Left renal cortex interstitium (tissue), 4 donors: ENCODE measurements at places on chromosomes 1 and 21. TPM values are rescaled to one million over a fixed set of nuclear protein-coding genes. Genes with fewer than 3 reads are reported as not detected.

GRCh38 chr1:178024504-178024903, 54.6 kb upstream of the SEC16B start:
- DNase-seq: no peak

GRCh38 chr1:208278638-208279037, 34.5 kb upstream of the PLXNA2 start:
- DNase-seq: no peak

DNA sequence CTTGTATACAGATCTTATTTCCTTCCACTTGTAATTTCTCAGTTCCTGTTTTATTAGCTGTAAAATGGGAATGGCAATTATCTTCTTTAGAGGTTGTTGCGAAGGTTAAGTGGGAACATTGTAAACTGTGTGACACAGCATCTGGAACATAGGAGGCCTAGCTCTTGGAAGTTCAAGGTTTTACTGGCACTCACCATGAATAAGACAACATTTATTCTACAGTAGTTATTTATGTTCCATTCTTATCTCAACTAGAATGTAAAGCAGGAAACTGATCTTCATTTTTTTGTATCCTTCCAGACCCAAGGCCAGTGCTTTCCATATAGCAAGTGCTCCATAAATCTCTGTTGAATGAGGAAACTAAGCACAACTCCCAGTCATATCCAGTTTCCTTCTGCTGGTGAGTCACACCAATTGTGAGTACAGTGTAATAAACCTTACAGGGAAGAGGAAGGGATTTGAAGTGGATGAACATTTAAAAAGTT, 1.4 kb downstream of the BCL10 start:
- no peak for DNase-seq

DNA sequence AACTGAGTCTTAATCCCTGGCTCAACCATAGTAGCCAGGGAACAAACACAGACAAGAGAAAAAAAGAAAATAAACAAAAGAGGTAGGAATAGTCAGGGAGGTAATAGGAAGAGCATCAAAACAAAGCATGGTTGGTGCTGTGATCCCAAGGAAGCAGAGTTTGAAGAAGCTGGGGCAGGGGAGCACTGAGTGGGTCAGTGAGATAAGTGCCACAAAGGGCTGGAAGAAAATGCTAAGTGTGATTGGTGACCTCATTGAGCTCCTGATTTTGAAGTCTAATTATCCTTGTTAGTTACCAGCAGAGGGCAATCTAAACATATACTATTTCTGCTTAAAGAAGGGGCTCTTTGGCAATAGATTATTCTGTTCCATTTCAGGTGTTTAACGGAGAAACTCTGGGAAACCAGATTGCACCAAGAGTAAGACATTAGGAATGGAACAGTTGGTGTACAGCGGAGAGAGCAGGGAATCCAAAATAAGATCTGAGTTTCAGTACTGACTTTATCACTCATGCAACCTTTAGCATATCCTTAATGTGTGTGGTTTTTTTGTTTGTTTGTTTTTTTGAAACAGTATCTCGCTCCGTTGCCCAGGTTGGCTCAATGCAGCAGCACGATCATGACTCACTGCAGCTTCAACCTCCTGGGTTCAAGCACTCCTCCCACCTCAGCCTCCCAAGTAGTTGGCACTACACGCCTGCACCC, 30.7 kb upstream of the KIAA1614 start:
- peak; percentile 18 for DNase-seq

DNA sequence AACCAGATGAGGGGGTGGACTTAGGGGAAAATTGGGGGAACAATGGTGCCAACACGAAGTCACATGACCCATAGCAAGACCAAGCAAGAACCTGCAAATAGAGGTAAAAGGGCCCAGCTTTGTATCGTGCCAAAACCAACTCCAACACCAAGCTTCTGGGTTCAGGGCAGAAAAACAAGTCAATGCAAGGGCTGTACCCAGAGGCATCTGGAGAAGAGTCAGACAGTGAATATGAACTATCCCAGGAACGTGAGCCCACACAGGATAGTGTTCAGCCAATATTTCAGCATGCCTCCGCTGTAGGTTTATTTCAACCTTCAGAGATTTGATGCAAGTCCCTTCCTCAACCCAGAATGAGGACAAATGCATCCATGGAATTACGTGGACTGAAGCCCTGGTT, 15.0 kb upstream of the ZMYM6 start:
- no peak for DNase-seq

DNA sequence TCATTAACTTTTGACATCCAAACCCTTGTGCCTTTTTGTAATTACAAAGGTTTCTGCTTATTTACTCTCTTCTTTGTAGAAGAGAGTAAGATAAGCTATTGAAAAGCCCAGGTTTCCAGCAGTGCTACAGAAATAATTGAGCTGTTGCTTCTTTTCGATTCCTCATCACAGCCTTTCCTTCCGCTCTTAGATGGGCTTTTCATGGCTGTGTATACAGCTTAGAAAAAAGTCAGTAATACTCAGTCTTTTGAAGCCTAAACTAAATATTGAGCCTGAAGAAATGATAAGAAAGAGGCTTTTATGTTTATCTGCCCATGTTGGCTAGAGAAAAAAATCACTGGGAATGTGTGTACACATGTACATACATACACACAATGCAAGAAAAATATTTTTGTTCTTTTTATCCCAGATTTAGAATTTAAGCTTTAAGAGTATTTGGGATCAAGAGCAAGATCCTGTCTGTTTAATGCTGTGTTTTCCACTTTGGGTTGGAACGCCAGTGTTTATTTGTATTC, 172.4 kb downstream of the VPS13D start:
- no peak for DNase-seq

Gene STX12
- polyA plus RNA-seq: 41.7 TPM

Gene FAM151A
- 25.1 TPM for polyA plus RNA-seq

DNA sequence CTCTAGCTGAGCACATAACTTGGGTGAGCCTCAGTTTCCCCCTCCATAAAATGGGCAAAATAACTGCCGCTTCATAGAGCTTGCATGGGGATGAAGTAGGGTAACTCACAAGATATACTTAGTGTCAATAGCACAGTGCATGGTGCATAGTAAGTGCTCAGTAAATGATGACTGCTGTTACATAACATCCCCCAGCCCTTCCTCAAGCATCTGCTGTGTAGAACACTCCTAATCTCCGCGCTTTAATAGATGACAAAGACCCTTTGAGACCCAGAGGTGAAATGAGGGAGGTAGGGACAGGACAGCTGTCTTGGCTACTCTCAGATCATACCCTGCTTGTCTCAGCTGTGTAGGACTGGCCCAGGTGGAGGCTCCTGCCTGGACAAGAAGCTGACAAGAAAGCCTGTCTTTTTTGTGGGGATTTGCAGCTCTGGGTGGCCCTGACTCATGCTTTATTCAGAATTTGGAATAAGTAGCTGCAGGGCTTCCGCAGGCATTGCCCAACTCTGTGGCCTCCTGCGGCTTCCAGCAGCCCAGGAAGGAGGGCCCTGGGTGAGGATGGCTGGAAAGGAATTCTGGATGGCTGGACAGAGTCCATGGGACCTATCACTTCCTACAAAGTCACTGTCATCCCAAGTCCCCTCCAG, 20.7 kb upstream of the PADI4 start:
- no peak for DNase-seq

DNA sequence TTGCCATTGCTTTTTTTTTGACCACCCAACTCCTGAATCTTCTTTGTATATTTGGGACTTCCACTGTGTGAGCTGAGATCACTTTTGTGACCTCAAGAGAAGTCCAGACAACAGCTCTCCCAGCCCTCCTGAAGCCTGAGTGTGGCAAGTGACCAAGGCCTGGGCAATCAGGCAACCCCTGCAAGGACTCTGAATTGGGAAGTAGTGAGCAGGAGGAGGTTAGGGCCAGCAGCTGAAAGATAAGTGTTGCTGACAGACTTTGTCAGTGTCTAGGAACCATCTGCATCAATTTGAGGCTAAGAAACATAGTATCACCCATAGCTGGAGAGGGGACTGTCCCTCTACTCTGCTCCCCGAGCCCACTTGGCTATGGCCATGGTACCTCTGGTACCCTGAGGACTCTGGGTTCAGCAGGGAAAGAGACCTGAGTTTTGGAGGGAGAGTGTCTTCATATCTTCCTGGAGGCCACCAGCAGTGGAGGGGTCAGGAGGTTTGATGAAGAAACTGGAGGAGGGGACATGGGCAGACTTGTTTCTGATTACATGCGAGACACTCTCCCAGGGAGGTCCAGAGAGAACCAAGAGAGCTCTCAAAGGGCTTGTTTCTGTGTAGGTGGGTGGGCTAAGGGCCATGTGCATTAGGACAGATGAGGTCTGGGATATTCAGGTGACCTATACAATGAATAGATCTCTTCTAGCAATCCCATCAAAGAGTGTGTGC, 147.0 kb upstream of the DNAH14 start:
- no peak for DNase-seq

Gene RPTN
- polyA plus RNA-seq: not detected

- no peak for DNase-seq
Measured at GRCh38 chr1:11858613-11858967, at the start of gene NPPB. Gene NPPB, minus strand, starts transcription at chr1:11858945. Its CDS starts 112 bp downstream, at chr1:11858833.

DNA sequence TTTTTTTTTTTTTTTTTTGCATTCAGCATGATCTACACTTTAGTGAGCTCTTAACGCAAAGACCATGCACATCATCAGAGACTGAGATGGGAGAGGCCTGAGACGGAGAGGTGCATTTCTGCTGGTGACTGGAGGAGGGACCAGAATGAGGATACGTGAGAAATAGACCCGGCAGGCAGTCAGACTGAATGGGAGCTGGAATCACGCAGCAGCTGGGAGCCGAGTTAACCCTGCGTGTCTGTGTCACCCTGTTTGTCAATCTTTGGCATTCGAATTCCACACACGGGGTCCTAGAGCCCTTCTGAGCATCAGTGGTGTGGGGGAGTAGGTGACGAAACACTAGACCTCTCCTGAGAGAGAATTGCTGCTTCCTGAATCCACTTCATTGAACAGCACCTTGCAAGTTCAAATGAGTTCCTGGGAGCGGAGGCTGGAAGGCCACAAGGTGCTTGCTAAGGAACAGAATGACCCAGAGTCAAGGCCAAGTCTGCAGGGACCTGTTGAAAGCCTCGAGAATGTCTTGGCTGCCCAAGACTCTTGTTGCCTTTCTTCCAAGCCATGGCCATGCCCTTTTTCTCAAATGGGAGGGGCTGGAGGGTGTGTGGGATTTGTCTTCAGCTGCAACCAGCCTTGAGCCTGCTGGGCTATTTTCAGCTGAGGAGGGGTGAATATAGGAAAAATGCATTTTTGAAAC, 123.3 kb downstream of the CNIH3 start:
- DNase-seq: no peak

Gene RGS4
- polyA plus RNA-seq: 13.2 TPM

DNA sequence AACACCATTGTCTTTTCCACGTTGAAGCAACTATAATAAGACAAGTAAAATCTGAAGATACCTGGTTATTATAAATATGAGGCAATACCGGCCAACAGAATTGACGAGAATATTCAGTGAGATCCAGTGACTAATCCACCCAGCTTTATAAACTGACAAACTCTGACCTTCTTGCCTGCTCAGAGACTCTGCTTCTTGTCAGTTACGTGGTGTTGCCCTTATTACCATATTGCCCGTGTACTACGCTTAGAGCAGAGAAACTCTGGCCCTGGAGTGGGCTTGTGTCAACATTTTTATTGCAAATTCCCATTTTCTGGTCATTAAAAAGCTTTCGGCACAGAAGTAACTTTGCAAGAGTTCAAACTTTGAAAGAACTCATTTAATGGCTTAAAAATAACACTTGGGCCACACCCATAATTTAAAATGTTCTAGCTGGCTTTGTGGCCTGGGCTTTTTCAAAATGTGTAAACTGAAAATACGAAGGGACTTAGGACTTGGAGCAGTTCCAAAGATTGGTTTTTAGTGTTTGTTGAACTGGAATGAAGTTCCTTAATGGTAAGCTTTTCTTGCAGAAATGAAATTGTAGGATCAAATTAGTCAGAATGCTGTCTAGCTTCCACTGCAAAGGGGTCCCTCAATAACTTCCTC, 266.2 kb downstream of the LMO4 start:
- DNase-seq: no peak

DNA sequence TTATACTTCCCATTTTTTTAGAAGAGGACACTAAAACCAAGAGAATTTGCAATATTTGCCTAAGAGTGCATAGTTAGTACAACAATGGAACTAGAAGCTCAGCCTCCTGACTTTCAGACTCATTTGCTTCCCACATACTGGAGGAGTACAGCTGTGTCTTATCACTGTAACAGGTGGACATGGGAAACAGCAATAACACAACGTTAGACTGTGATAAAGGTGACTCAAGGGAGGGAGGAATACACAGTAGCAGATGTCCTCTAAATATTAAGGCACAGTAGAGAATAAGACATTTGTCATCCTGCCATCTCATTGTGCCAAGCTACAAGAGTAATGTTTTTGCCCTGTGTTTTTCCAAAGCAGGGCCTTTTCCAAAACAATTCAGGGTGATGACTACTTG, 55.4 kb upstream of the JAK1 start:
- no peak for DNase-seq

Gene PTTG1IP
- polyA plus RNA-seq: 301 TPM

Gene DPT
- not detected for polyA plus RNA-seq

Gene GPR3
- 0.91 TPM for polyA plus RNA-seq

DNA sequence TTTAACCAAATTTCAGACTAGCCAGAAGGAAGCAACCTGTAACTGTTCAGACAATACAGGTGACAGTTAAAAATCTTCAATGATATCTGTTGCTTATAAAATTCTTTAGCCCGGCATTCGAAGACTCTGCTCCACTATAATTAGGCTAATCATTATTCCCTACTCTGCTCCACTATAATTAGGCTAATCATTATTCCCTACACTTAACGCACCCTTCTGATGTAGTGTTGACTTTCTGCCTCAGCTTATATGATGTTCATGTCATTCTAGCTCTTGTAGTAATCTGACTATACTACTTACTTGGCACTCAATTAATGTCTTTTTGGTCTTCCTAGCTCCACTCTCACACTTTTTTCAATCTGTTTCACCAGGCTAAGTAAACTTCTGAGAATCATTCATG, 13.3 kb downstream of the TESK2 start:
- no peak for DNase-seq

Gene POU2F1
- 18.6 TPM for polyA plus RNA-seq

GRCh38 chr1:23421753-23422240, 2.8 kb downstream of the TCEA3 start:
- no peak for DNase-seq

Gene COL11A1
- 5.0 TPM for polyA plus RNA-seq

GRCh38 chr1:31335007-31335406, 37.9 kb downstream of the FABP3 start:
- peak; percentile 14 for DNase-seq

- DNase-seq: no peak
Measured at GRCh38 chr1:12114916-12115315, 51.8 kb downstream of the TNFRSF8 start.

DNA sequence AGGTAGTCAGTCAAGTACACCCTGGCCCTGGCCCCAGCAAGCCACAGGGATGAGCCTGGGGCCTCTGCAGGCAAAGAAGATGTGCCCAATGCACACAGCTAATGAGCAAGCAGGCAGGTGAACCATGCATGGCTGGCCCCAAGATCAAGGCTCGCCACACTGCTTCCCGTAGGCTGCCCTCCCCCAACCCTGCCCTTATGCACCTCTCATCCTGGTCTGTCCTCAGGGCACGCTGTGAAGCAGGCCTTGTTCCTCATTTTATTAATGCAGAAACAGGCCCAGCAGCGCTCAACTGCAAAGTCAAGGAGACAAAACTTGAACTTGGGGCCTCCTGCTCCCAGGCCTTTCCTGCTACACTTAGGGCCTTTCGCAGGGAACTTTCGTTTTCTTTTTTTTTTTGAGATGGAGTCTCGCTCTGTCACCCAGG, 35.6 kb upstream of the ID3 start:
- no peak for DNase-seq

Gene LCK
- polyA plus RNA-seq: 6.2 TPM

Gene CLCA1
- 0.07 TPM for polyA plus RNA-seq

Gene GBP6
- polyA plus RNA-seq: 0.05 TPM
